Right kidney (tissue), 9 donors: ENCODE measurements at places on chromosomes 2 and 18.

- no peak for DNase-seq
Measured at GRCh38 chr2:88955607-88956006, 264.1 kb downstream of the RPIA start.

- DNase-seq = no peak
Measured at GRCh38 chr2:86518481-86518880, 44.8 kb downstream of the CHMP3 start.

GRCh38 chr2:11983401-11983800 is 237.0 kb downstream of the LPIN1 start:
- no peak for DNase-seq

- DNase-seq = no peak
Measured at GRCh38 chr2:240195316-240195861, 54.9 kb upstream of the OTOS start.

GRCh38 chr2:75003773-75004172 is 45.3 kb downstream of the POLE4 start:
- no peak for DNase-seq

GRCh38 chr18:2780750-2781149 is 66.1 kb upstream of the EMILIN2 start:
- DNase-seq = no peak

GRCh38 chr2:206935991-206936842 is 3.1 kb upstream of the CPO start:
- no peak for DNase-seq

- DNase-seq = no peak
Measured at GRCh38 chr2:174076040-174076439, 110.9 kb upstream of the SP3 start.

DNA sequence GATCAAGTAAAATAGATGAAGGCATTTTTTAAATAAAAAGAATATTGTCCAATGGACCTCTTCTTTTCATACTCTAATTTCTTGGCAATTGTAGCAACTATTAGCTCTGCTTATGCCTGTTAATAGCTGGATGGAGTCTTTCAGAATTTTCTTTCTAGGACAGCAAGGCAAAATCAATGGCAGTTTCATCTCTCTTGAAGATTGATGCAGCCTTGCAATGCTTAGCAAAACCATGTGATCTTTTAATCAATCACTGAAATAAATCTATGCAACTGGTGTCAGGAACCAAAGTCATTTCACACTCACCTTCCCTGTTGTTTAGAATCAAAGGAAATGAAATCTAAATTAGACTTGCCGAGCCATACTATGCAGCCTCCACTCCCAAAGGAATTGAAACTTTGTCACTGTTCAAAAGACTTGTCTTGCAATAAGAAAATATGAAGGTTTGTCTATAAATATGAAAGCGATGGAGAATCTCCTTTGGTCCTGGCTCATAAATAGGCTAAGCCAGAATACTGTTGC is 16.2 kb downstream of the RPRM start:
- no peak for DNase-seq

DNA sequence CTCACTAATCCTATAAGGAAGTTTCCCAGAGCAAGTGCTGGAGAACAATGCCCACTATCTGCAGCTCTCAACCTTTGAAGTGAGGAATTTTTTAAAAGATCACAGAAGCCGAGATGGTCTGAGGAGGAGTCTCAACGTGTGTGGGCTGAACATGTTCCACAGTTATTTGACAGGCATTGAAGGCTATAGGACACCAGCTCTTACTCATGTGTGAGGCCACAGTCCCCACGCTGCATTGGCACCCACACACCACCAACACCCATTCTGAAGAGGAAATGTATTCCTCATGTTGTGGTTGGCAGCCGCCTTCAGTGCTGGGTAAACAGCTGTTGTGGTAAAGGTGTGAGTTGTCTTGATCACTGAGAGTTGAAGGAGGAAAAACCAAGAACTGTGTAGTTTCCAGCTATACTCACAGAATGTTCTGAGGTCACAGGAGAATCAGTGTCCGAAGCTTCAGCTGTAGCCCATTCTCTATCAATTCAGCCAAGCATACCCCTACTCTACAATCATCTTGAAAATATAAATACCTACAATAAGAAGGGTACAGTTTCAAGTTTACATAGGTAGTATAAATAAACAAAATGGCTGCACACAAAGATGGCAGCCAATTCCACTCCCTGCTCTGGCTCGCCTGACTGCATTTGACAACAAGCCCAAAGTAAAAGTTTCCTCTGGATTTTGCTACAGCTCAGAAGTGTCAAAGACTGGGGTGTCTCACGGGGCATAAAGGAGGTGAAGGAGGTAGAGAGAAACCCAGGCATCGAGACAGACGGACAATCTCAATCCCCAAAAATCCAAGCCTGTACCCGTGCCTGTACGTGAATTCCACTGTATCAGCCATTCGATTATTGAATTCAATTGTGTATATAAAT is 12.1 kb downstream of the CD226 start:
- DNase-seq = no peak

DNA sequence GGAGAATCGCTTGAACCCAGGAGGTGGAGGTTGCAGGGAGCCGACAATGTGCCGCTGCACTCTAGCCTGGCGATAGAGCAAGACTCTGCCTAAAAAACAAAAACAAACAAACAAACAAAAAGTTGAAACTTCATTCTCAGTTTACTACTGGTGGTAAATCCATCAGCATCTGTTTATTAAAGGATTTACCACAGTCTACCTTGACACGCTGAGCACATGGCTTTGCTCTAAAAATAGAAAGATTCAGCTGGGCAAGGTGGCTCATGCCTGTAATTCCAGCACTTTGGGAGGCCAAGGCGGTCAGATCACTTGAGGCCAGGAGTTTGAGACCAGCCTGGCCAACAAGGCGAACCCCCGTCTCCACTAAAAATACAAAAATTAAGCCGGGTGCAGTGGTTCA is 201.3 kb downstream of the TGIF1 start:
- DNase-seq = no peak

GRCh38 chr2:223779877-223780276 is 57.5 kb downstream of the AP1S3 start:
- DNase-seq = no peak

DNA sequence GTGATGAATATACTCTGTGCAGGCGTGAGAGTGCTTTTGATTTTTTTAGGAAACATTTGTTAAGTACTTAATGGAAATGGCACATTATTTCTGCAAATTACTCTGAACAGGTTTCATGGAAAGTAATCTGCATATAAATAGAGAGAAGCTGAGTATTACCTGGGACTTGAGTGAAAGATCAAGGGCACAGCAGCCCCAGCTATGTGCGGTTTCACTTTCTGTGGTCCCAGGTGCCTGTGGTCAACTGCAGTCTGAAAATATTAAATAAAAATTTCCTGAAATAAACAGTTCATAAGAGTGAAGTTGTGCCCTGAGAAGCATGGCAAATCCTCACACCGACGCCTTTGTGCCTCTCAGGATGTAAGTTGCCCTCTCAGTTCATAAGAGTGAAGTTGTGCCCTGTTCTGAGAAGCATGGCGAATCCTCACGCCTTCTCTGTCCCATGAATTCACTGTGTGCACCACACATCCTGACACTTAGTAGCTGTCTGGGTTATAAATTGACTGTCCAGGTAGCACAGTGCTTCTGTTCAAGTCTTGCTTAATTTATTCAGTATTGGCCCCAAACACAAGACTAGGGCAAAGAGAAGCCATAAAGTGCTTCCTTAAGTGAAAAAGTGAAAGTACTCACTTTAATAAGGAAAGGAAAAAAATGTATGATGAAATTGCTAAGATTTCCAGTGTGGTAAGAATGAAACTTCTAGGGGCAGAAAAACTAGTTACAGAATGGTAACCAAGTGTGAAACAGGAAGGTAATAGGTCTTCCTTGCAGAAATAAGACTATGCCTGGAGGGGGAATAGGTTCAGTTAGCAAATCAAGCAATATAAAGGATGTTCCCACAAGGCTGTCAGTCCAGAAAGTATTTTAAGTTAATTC is 4.3 kb upstream of the SNTG2 start:
- DNase-seq = no peak

DNA sequence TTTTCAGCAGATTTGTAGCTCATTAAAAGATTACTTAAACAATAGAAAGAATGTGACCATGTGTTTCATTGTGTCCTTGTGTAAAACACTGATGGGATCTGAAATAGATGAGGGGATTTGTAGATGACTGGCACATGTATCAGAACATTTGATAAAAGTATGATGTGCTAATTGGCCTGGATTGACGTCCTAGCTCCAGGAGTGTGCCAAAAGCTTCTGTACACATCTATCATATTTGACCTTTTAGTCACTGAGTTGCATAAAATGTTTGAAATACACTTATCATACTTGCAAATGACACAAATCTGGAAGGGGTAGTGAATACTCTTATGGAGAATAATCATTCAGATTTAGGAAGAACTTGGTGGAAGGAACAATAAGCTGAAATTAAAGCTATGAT is 778.5 kb downstream of the ERBB4 start:
- DNase-seq = no peak

- no peak for DNase-seq
Measured at GRCh38 chr18:1253827-1254226, 349.2 kb downstream of the ADCYAP1 start.

- no peak for DNase-seq
Measured at GRCh38 chr18:45139478-45139877, 458.8 kb downstream of the SETBP1 start.

- no peak for DNase-seq
Measured at GRCh38 chr18:49142216-49142615, 191.5 kb upstream of the SMAD7 start.

DNA sequence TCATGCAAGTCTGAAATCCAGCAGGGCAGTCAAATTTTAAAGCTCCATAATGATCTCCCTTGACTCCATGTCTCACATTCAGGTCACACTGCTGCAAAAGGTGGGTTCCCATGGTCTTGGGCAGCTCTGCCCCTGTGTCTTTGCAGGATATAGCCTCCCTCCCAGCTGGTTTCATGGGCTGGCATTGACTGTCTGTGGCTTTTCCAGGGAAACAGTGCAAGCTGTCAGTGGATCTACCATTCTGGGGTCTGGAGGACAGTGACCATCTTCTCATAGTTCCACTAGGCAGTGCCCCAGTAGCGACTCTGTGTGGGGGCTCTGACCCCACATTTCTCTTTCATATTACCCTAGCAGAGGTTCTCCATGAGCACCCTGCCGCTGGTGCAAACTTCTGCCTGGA is 220.6 kb upstream of the COPS8 start:
- DNase-seq = no peak

- DNase-seq = no peak
Measured at GRCh38 chr2:188969236-188969635, 4.9 kb upstream of the COL3A1 start.

GRCh38 chr2:204225671-204226073 is 289.1 kb downstream of the ICOS start:
- no peak for DNase-seq

DNA sequence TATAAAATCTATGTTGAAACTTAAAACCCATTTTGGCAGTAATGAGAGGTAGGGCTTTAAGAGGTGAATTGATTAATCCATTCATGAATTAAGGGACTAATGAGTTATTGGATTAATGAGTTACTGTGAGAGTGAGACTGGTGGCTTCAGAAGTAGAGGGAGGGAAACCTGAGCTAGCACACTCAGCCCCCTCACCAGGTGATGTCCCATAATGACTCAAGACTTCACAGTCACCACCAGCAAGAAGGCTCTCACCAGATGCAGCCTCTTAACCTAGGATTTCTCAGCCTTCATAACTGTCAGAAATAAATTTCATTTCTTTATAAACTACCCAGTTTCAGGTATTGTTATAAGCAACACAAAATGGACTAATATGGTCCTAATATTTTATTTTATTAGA is 621.7 kb upstream of the ACVR2A start:
- no peak for DNase-seq

GRCh38 chr2:205171261-205171940 is 510.9 kb upstream of the NRP2 start:
- DNase-seq = no peak

DNA sequence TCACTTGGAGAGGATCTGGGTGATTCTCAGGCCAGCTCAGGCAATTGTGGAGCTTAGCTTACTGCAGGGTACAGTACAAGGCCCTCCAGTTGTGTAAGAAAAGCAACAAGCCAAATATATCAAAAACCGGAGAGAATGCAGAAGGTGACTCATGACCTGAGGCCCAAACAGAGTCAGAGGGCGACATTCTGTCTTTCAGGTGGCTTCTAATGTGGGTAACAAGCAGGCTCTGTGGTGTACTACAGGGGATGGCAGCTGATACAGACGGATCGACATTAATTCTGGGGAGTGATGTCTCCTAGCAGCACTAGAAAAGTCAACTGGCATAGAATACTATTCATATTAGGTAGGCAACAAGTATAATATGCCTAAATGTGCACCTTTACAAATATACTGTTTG is 219.5 kb upstream of the SOX11 start:
- no peak for DNase-seq

DNA sequence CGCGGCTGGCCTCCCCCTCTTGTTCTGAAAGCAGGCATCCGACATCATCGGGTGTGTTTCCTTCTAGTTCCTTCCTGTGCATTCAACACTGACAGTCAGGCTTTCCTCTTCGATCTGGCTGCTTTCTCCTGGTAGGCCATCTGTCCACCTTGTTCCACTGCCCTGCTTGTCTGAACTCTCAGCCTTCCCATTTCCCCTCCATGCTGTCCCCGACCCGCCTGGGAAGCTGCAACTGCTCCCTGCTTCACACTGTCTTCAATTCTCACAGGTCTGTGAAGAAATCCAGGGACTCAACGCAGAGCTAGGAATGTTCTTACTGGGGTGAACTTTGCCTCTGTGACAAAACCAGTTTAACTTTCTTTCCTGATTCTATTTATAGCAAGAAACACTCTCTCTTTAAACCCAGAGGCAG is 43.0 kb downstream of the KIF3C start:
- no peak for DNase-seq

DNA sequence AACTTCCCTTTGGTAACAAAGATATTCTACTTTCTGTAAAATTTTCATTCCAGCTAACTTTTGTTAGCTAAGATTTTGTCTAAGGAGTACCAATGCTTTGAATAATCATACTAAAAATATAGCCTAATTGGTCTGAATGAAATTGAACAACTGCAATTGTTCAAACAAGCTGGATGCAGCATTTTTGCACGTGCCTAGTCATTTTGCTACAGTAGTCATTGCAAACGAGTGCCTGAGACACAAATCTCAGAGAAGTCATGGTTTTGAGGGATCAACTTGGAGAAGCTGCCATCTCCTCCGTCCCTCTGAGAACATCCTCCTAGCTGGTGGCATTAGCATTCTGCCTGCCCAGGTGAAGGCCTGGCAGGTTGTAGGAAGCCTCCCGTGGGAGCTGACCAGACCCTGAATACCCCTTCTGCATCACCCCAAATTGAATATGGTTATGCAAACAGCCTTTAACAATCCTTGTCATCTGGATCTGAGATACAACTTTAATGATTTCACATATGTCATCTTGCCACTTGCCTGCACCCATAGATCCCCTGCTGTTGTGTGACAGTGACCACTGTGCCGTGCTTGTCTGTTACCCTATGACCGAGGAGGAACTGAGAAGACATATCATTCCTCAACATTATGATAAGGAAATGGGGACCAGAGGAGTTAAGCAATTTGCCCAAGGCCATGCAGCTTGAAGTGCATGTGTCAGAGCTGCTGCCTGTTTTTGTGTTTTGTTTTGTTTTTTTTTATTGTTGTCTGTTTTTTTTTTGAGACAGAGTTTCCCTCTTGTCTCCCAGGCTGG is 29.1 kb upstream of the MGAT4A start:
- no peak for DNase-seq

- no peak for DNase-seq
Measured at GRCh38 chr2:196365923-196366322, 194.5 kb upstream of the STK17B start.

- DNase-seq = no peak
Measured at GRCh38 chr2:96245609-96246390, 20.0 kb downstream of the TMEM127 start.

GRCh38 chr18:66342577-66342976 is 261.3 kb downstream of the CDH19 start:
- DNase-seq = no peak

- DNase-seq = no peak
Measured at GRCh38 chr2:138475277-138475776, 26.2 kb upstream of the SPOPL start.
